Activated gamma-delta T cell treated with Interleukin-2 at 50 U/mL for 16 hours (primary cell): ENCODE measurements at places on chromosomes 3 and 15.

GRCh38 chr3:38137615-38138348 is 679 bp upstream of the MYD88 start:
- no peak for DNase-seq

GRCh38 chr3:32630266-32630665 is 54.7 kb upstream of the CNOT10 start:
- no peak for DNase-seq

GRCh38 chr15:90338532-90338931 is 13.6 kb upstream of the ZNF774 start:
- DNase-seq, result no peak

GRCh38 chr3:61060411-61060861 is 190.8 kb downstream of the FHIT start:
- no peak for DNase-seq

DNA sequence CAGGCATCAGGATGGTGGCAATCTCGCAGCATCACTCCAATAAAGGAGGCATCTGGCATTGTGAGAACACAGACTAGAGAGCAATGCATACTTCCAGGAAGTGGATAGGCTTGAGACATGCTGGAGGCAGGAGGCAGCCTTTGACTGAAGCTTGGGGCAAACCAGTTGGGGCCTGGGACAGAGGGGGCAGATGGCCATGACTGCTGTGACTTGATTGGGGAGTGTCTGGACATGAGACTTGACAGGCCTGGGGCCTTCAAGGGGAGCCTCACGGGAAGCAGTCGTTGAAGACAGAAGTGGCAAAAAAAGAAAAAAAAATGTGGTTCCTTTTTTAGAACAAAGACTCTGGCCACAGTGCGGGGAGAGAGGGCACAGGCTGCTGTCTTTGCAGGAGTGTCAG is 44.7 kb upstream of the CHRNA7 start:
- no peak for DNase-seq
